ENCODE measurements at places on chromosomes 3 and 15.
A peak's percentile ranks its signal among the peaks of the same experiment; 100 is the strongest.

GRCh38 chr3:57164217-57164656 is 916 bp downstream of the IL17RD start:
- DNase-seq: peak; percentile 38

GRCh38 chr3:38067508-38068233 is 28.7 kb downstream of the DLEC1 start:
- DNase-seq: no peak

DNA sequence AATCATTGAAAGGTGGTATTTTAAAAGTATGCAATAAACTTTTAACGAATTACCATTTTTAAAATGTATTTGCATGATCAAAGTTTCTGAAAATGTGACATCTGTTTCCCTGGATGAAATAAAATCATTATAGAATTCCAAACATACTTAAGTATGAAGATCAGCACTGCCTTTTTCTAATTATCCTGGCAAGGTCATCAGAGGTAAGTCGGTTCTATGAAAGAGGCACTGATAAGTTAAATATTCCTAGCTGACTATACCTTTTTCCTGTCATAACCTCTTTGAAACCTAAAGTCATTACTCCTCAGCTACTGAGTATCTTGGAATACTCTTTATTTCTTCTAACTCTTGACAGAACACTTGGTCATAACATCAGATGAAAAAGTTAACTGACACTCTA is 406.1 kb upstream of the ALCAM start:
- no peak for DNase-seq

DNA sequence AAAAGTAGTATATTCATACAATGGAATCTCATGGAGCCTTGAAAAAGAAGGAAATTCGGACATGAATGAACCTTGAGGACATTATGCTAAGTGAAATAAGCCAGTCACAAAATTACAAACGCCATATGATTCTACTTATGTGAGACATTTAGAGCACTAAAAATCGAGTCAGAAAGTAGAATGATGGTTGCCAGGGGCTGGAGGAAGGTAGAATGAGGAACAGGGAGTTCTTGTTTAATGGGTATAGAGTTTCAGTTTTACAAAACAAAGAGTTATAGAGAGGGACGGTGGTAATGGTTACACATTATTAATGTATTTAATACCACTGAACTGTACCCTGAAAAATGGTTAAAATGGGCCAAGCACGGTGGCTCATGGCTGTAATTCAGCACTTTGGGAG is 19.5 kb downstream of the UBXN7 start:
- DNase-seq: no peak

- DNase-seq: no peak
Measured at GRCh38 chr3:82461049-82461889, 699.8 kb upstream of the GBE1 start.

GRCh38 chr3:195849322-195850074 is 37.8 kb upstream of the MUC4 start:
- no peak for DNase-seq

- DNase-seq: no peak
Measured at GRCh38 chr15:93270937-93271467, 182.0 kb upstream of the RGMA start.

GRCh38 chr15:25635191-25635590 is 196.4 kb upstream of the UBE3A start:
- DNase-seq: no peak

DNA sequence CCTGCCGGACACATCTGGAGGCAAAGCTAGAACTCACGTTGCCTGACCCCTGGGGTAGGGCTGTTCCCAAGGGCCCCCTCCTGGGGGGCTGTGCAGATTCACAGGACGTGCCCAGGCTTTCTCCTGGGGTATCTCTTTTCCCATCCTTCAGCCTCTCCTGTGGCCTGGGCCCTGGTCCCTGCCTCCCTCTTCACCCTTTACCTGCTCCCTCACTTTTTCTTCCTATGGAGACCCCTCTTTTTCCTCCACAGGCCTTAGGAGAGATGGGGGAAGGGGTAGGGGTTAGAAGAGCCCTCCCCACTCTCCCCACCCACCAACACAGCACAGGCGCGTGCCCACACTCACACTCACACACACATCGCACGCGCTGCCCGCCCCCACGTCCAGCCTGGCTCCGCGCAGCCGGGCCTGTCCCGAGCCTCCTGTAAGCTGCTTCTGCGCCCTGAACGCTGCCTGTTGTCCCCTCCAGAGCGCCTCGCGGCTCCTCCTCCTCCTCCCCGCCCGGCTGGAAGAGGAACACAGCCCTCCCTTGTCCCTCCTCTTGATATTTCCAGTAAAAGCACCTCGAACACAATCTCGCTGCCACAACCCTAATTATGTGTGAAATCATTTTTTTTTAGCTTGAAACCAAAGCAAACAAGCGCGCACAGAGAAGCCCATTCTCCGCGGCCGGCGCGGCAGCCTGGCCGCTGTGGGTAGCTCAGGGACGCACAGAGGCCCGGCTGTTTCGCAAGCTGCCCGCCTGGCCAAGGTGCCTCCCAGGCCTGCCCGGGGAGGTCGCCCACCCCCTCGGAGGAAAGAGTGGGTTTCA is 33.9 kb upstream of the ACAN start:
- no peak for DNase-seq

DNA sequence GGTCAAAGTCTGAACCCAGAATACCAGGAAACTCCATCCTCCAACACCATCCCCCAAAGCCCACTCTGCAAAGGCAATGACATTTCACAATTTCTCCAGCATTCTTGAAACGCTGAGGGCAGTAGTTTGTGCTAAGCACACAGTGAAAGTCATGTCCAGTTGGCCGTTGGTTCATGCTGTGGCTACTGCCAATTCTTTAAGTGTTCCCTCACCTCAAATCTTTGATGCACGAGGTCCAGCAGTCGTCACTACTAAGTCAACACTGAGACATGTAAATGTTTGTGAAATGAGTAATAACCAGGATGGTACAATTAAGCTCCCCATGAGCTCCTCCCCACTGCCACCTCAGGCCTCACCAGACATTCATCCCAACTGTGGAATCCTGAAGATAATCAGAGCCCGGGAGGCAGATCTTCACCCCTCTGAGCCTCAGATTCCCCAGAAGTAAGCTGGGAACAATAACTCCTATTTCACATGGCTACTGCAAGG is 7.0 kb downstream of the SUCLG2 start:
- no peak for DNase-seq
